ENCODE measurements at places on chromosomes 4 and X. TPM values are rescaled to one million over a fixed set of nuclear protein-coding genes. Genes with fewer than 3 reads are reported as not detected.

Gene KCNIP4
- total RNA-seq = not detected

Gene NUDT10
- total RNA-seq = 0.20 TPM

Gene RADX
- total RNA-seq = 0.33 TPM

Gene KIAA1210
- total RNA-seq = not detected

Gene XAGE2
- not detected for total RNA-seq

Gene MAGEA8
- not detected for total RNA-seq

Gene SSX2
- not detected for total RNA-seq

Gene SUPT20HL1
- not detected for total RNA-seq

Gene HTRA3
- 6.3 TPM for total RNA-seq

Gene RTL3
- 0.20 TPM for total RNA-seq

Gene MAGED4
- total RNA-seq = 2.1 TPM

Gene CXorf49
- total RNA-seq = not detected

Gene CXCL8
- 254 TPM for total RNA-seq

Gene SHISA3
- 14.3 TPM for total RNA-seq

Gene CD99L2
- total RNA-seq = 37.5 TPM

Gene DMD
- total RNA-seq = 1.3 TPM

Gene XK
- total RNA-seq = under 0.01 TPM

Gene MID1
- 12.7 TPM for total RNA-seq

Gene AMTN
- not detected for total RNA-seq

Gene SYN1
- total RNA-seq = 0.07 TPM

Gene FMR1NB
- not detected for total RNA-seq

Gene BEX2
- total RNA-seq = 0.73 TPM

Gene CLCN3
- 24.6 TPM for total RNA-seq

Gene ASMT
- total RNA-seq = not detected

Gene ADAMTS3
- total RNA-seq = 0.94 TPM

Gene FHDC1
- 0.10 TPM for total RNA-seq

Gene SPATA4
- not detected for total RNA-seq

Gene CTAG1B
- not detected for total RNA-seq

Gene TLR6
- total RNA-seq = 1.4 TPM

Gene PRKG2
- total RNA-seq = under 0.01 TPM

Gene FRG2
- not detected for total RNA-seq

Gene BEND2
- not detected for total RNA-seq

Gene SOWAHD
- not detected for total RNA-seq

Gene EIF4E
- 136 TPM for total RNA-seq

Gene MAGEB2
- total RNA-seq = not detected

Gene CRMP1
- 0.05 TPM for total RNA-seq

Gene LRP2BP
- 0.15 TPM for total RNA-seq

Gene ADH1B
- total RNA-seq = not detected

Gene LUZP4
- not detected for total RNA-seq

Gene CFI
- 47.5 TPM for total RNA-seq

Gene ADGRG4
- 0.10 TPM for total RNA-seq

Gene ASB12
- not detected for total RNA-seq

Gene AFP
- not detected for total RNA-seq

Gene TLL1
- total RNA-seq = 2.7 TPM

Gene PDLIM5
- 110 TPM for total RNA-seq

Gene RBM46
- not detected for total RNA-seq

Gene MAGEB3
- total RNA-seq = not detected

Gene TEX28
- total RNA-seq = not detected

Gene SAGE1
- not detected for total RNA-seq

Gene JCHAIN
- total RNA-seq = not detected

Gene RASGEF1B
- total RNA-seq = not detected

Gene FBXW7
- 23.0 TPM for total RNA-seq

Gene TGIF2LX
- total RNA-seq = not detected

Gene CLTRN
- 0.07 TPM for total RNA-seq

Gene PFKFB1
- not detected for total RNA-seq

Gene NAAA
- total RNA-seq = 59.8 TPM

Gene TREX2
- 2.2 TPM for total RNA-seq

Gene SYTL5
- total RNA-seq = 0.05 TPM

Gene MAGT1
- total RNA-seq = 61.1 TPM
